ENCODE measurements at places on chromosomes 7 and 10.

- DNase-seq: no peak
Observed at GRCh38 chr7:32427769-32428291, 62.4 kb downstream of the LSM5 start.

DNA sequence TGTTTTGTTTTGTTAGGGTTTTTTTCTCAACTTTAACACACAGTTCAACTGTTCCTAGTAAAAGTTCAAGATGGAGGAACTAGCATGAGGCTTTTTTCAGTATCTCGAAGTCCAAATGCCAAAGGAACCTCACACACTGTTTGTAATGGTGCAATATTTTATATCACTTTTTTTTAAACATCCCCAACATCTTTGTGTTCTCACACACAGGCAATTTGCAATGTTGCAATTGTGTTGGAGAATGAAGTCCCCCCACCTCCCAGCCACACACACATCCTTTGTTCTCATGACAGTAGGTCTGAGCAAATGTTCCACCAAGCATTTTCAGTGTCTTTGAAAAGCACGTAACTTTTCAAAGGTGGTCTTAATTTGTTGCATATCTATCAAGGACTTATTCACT lies 120.9 kb downstream of the TWIST1 start:
- DNase-seq: no peak

GRCh38 chr7:8320174-8320573 lies 58.2 kb upstream of the ICA1 start:
- DNase-seq: no peak

GRCh38 chr7:138625849-138626230 lies 75.3 kb downstream of the SVOPL start:
- no peak for DNase-seq

GRCh38 chr7:121575194-121575765 lies 179.2 kb upstream of the FAM3C start:
- no peak for DNase-seq

- no peak for DNase-seq
Observed at GRCh38 chr7:79199961-79200360, 253.5 kb downstream of the MAGI2 start.

DNA sequence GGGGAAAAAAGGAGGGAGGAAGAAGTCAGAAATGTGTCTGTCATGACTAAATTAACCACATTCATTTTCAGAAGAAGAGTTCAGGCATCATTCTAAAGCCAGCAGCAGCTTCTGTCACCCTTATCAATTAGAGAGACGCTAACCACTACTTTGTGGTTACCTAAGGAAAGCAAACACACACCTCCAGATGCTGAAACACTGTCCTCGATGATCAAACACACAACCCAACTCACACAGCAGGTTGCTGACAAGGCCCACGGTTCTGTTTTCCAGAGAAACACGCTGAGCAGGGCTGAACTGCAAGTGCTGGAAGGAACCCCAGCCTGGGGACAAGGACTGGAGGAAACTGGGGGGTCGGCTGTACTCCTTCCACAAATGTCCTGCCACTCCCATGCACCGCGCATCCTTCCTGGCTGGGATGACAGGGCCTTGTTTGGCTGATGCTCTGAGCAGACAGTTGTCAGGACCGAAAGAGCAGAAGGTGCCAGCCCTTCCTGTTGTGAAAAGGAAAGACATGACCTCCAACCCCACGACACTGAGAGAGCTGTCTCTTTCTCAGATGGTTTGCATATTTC lies 36.6 kb downstream of the PRKCQ start:
- no peak for DNase-seq
